Retina (tissue), 1 donor: ENCODE measurements at places on chromosomes 16 and 17.

- no peak for DNase-seq
Observed at GRCh38 chr17:27958708-27959381, 65.7 kb upstream of the LYRM9 start.

DNA sequence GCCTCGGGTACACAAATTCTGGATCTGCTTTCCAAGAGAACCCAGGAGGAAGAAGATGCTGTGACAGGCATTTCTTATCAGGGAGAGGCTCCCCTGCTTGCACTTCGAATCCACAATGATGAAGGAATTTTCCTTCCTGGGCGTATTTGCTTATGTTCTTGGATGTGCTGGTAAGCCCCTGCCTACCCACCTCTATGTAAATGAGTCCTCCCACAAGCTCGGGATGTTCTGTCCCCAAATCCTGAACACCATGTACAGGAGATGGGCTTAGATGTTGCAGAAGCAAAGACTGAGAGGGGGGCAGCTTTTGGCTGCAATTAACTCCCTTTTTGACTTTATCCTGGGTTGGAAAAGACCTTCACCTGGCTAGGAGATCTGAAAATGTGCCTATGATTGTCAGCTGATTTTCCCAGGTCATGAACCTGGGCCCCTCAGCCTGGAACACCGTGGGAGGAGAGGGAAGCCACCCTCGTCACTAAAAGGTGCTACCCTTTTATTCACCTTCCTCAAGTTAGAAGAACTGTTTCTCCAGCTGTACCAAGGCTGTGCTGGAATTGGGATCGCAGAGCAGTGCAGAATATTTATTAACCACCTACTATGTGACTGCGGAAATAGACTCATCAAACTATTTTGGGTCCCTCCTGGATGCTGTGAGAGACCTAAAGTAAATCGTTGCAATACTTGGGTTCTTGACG, 150.1 kb downstream of the RBFOX1 start:
- no peak for DNase-seq

- DNase-seq, result no peak
Observed at GRCh38 chr17:73902416-73903181, 258.4 kb upstream of the SDK2 start.

GRCh38 chr16:87409781-87410180, 17.6 kb downstream of the MAP1LC3B start:
- no peak for DNase-seq

- no peak for DNase-seq
Observed at GRCh38 chr17:56727876-56728617, 105.7 kb downstream of the C17orf67 start.

GRCh38 chr16:85400305-85401205, 212.6 kb upstream of the GSE1 start:
- peak; percentile 8 for DNase-seq

DNA sequence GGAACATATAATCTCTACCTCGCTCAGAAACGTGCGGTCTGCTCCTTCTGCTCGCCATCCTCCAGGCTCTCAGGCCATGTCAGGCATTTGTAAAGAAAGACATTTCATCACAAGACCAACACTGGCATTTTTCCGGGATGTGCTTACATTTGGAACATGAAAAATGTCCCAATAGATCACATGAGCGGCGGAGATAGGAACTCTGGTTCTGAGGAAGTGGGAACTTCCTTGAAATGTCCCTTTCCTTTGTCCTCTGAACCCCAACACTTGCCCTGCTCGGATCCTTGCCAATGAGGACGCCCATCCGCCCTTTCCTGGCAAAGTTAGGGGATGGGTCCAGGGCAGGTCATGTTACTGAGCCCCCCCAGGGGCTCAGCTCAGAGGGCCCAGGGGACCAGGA, 130.5 kb downstream of the MAF start:
- DNase-seq, result no peak

GRCh38 chr17:35239823-35240222, 3.0 kb upstream of the SLFN5 start:
- no peak for DNase-seq

DNA sequence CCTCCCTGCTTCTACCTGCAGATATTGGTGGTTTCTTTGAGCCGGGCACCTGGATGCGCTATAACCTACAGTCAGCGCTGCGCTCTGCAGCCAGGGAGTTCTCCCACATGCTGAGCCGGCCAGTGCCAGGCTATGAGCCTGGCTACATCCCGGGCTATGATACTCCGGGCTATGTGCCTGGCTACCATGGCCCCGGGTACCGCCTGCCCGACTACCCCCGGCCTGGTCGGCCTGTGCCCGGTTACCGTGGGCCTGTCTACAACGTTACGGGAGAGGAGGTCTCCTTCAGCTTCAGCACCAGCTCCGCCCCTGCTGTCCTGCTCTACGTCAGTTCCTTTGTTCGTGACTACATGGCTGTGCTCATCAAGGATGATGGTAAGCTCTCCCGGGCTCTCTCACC, 13.2 kb downstream of the CNTNAP1 start:
- no peak for DNase-seq

GRCh38 chr16:15607700-15608396, 35.1 kb downstream of the MARF1 start:
- no peak for DNase-seq

- DNase-seq, result peak; percentile 45
Observed at GRCh38 chr17:16486373-16487250, 5.4 kb downstream of the LRRC75A start.

DNA sequence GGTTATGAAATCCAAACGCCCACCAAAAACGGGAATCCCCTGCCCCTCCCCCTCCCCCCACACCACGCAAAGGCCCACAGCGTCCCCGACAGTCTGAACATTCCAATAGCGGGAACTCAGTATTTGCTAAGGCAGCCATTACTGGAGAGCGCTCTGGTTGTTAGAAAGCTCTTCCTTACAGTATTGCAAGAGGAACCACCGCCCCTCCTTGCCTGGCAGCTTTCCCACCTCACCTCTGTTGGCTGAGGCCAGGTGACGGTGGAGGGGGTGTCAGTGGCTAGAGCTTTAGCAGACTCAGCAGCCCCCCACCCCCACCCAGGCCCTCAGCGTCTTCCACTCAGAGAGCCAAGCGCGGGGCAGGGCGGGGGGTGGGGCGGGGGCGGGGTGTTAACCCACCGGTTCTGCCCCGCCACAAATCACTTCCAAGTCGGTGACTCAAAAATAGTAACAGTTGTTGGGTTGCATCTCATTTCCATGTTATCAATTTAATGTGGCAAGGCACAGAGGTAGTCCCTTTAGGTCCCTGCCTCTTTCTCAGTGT, 2.2 kb upstream of the PLEKHH3 start:
- DNase-seq, result peak; percentile 39

DNA sequence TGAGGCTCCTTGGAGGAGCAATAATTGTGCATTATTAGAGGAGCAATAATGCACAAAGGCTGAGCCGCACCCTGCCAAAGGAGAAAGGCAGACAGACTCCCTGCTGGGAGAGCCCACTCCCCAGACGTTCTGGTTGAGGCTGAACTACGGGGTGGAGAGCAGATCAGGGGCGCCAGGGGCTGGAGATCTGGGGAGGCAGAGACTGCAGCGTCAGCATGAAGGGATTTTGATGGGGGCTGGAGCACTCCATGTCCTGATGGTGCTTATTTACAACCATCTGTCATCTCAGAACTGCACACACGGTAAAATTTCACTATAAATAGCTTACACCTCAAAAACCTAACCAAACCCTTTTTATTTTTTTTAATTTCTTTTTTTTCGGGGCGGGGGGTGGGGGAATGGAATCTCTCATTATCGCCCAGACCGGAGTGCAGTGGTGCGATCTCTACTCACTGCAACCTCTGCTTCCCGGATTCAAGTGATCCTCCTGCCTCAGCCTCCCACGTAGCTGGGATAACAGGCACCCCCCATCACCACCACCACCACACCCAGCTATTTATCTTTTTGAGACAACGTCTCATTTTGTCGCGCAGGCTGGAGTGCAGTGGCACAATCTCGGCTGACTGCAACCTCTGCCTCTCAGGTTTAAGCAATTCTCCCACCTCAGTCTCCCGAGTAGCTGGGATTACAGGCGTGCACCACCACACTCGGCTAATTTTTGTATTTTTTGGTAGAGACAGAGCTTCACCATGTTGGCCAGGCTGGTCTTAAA, 4.3 kb upstream of the C16orf95 start:
- DNase-seq, result no peak

GRCh38 chr16:78128913-78129312, 29.5 kb downstream of the WWOX start:
- DNase-seq, result no peak

GRCh38 chr17:1412185-1413110, 12.4 kb upstream of the YWHAE start:
- no peak for DNase-seq

DNA sequence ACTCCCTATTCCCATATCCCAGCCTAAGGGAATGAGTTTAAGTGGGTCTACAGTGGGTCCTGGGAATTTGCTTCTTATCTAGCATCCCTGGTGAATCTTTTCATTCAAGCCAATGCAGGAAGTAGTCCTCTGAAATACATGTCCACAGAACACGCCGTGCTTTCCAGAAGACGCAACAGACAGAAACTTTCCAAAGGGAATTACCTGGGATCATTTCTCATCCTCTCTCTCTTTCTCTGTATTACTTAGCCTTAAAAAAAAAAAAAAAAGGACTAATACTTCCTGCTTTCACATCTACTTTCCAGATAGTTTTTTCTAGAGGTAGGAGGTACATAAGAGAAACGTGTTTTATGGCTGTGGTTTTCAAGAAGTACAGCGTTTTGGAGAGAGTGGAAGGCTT, 499.0 kb downstream of the MAF start:
- DNase-seq, result no peak

DNA sequence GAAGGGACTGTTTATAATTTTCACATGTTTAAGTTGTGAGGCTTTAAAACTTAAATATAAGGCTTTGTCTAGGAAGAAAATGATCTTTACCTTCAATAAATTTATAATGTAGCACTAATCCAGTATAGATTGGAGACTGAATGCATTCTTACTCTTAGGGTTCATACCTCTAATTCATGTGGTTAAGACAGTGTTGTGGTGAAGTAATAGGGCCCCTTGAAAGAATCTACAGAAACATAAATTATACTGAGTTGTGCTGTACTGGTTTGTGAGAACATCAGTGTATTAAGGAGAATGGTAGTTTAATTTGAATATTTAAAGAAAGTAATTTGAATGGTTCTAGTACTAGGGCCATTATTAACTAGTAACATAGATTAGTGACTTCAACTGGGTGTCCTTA, 13.7 kb downstream of the HAPSTR1 start:
- no peak for DNase-seq

DNA sequence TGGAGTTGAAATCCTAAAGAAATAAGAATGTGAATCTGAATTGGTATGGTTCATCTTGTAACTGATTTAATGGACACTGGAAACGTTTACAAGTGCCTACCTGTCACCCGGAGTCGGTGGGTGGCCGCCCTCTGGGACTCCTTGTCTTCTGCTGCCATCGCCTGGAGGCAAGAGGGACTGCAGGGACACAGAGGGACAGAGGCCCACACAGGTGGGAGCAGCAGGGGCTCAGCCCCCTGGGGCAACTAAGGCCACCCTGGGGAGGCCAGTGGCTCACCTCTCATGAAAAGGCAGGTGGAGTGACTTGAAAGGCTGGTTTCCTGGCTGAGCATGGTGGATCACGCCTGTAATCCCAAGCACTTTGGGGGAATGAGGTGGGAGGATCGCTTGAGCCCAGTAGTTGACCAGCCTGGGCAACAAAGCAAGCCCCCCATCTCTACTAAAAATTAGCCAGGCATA, 23.2 kb downstream of the TMEM92 start:
- peak; percentile 77 for DNase-seq

DNA sequence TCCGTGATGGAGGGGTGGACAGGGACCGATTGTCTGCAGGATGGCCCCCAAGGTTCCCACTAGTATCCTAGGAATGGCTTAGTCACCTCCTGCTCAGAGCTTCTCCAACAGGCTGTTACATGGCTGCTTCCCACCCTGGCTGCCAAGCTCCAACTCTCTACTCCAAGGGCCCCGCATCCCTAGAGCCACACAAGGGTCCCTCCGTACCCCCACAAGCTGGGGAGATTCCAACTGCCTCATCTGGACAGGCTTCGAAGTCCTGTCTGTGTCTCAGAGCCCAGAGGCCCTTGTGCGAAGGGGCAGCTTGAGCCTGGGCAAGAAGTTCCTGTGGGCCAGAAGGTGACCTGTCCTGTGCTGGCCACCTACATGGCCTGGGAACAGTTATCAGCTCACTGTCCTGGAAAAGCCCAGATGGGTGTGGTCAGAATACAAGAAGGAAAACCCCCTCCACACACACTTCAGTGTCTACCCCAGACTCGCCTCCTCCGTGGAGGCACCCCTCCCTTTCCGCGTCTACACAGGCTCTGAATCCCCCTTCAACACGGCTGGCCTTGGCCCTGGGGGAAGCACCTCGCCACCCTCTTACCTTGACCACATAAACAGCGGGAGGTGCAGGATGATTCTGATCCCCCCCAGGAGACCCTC, 586 bp downstream of the MEAK7 start:
- DNase-seq, result no peak

DNA sequence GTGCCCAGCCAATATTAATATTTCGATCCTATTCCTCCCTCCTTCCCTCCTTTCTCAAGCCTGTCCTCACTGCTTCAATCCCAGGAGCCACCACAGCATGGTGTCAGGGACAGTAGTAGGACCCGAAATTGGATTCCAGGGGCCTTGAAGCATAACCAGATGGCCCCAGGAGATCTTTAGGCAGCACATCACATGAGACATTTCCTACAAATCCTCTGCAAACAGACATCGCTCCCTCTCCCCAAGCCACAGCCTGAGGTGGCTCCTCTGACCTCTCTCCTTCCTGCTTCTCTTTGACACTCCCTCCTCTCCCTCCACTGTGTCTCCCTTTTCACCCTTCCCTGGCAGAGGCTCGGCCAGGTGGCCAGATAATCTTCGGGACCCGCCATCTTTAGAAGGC, 76.6 kb downstream of the BMERB1 start:
- DNase-seq, result no peak

DNA sequence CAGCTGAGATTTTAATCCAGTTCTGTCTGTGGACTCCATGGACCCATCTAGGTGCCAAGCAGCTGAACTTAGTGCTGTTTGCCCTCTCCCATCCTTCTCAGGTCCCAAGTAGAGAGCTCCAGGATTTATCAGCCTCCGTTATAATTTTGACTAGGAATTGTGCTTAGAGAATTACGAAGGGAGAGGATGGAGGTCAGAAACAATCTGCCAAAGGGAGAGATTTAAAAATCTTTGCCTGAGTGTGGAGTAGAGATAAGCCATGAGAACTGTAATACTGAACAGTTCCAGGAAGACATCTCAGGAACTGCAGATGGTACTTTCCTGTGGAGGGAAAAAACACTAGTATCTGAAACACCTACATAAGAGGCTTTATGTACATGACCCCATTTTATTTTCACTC, 27.0 kb downstream of the CEP95 start:
- no peak for DNase-seq

DNA sequence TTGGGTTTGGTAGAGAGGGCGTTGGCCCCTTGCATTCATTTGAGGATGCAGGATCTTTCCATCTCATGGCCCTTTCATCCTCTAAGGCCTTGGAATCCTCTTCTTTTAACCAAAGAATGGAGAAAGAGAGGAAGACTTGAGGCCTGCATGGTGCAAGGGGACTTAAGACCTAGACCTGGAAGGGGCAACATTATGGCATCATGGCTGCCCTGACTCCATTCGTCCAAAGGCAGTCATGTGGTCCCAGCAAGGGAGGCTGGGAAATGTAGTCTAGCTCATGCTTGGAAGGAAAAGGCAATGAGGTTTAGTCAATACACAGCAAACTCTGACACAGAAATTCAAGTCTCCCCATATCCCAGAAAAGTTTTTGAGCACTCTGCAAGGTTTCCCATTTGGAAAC, 30.7 kb upstream of the CDRT4 start:
- no peak for DNase-seq

- DNase-seq, result no peak
Observed at GRCh38 chr16:8936421-8936820, 27.3 kb downstream of the USP7 start.
